Activated CD4-positive, alpha-beta T cell treated with anti-CD3 and anti-CD28 coated beads for 36 hours (primary cell): ENCODE measurements at places on chromosomes 1 and 21.

- H3K27ac ChIP-seq, result no peak overlapping the region
- no peak for DNase-seq
- H3K36me3 ChIP-seq, result no peaks in the 10 kb centered on the region
- no peaks in the 10 kb centered on the region for H3K4me1 ChIP-seq
Observed at GRCh38 chr21:29582855-29583254, 284.1 kb downstream of the BACH1 start.

- H3K27ac ChIP-seq, result no peak overlapping the region
- H3K4me3 ChIP-seq, result no peak overlapping the region
- H3K4me1 ChIP-seq, result peaks cover 11% of the 10 kb centered on the region
- DNase-seq, result no peak
- H3K36me3 ChIP-seq, result no peaks in the 10 kb centered on the region
Observed at GRCh38 chr1:51294566-51295184, 35.7 kb downstream of the TTC39A start.

- no peak overlapping the region for H3K4me3 ChIP-seq
- DNase-seq, result no peak
- no peaks in the 10 kb centered on the region for H3K27me3 ChIP-seq
Observed at GRCh38 chr1:10498231-10498630, 23.5 kb downstream of the PEX14 start.

- H3K36me3 ChIP-seq, result no peaks in the 10 kb centered on the region
- no peak overlapping the region for H3K27ac ChIP-seq
Observed at GRCh38 chr1:168607872-168608428, 31.5 kb downstream of the XCL1 start.

DNA sequence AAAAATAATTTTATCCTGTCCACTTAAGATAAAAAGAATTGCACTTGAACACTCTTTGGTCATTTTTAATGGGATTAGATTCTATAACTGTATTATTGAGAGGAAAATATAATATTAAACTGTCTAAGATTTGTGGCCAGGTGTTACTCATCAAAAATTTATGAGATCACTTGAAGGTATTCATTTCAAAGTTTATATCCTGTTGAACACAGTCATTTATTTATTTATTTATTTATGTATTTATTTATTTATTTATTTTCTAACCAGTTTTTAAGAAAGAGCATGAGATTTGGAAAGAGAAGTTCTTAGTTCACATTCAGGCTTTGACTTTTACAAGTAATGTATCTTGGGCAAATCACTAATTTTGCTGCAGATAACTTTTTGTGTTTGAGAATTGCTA is 692.7 kb downstream of the LTN1 start:
- no peak overlapping the region for H3K4me3 ChIP-seq
- H3K27me3 ChIP-seq, result peaks cover 3% of the 10 kb centered on the region
- DNase-seq, result no peak
- no peak overlapping the region for H3K27ac ChIP-seq
- no peaks in the 10 kb centered on the region for H3K36me3 ChIP-seq

- H3K4me3 ChIP-seq, result no peak overlapping the region
- DNase-seq, result no peak
- H3K27ac ChIP-seq, result no peak overlapping the region
- peaks cover 5% of the 10 kb centered on the region for H3K36me3 ChIP-seq
- peaks cover 13% of the 10 kb centered on the region for H3K4me1 ChIP-seq
Observed at GRCh38 chr21:17708522-17709265, 96.0 kb upstream of the BTG3 start.

DNA sequence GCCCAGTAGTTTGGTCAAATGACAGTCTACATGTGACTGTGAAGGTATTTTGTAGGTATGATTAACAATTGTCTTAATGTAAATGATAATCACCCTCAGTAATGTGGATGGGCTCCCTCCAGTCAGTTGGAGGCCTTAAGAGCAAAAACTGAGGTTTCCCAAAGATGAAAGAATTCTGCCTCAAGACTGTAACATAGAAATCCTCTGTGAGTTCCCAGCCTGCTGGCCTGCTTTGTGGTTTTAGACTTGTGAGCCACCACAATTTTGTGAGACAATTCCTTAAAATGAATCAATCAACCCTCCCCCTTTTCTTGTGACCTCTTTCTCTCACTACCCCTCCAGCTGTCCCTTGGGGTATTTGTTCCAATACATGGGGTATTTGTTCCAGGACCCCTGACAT is 226.4 kb upstream of the DPYD start:
- H3K4me1 ChIP-seq, result no peaks in the 10 kb centered on the region
- no peaks in the 10 kb centered on the region for H3K27me3 ChIP-seq
- H3K36me3 ChIP-seq, result no peaks in the 10 kb centered on the region
- no peak overlapping the region for H3K4me3 ChIP-seq
- H3K27ac ChIP-seq, result no peak overlapping the region

- H3K27me3 ChIP-seq, result peaks cover 6% of the 10 kb centered on the region
- no peak for DNase-seq
- no peak overlapping the region for H3K27ac ChIP-seq
- no peak overlapping the region for H3K4me3 ChIP-seq
Observed at GRCh38 chr1:4837752-4838151, 183.3 kb downstream of the AJAP1 start.

DNA sequence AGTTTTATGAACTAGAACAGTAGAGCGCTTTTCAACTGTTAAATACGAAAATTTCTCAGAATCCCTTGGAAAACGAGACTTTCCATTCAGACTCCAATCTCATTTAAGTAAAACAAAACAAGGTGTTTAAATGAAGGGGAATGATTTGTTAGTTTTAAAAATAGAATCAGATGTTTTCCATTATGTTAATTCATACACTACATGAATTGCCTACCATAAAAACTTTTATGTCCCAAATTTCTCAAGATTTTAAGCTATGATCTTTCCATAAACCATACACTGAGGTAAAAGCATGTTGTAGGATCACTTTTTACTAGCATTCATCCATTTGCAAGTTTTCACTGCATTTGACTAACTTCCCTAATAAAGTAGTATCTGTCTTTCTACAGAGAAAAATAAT is 180.3 kb upstream of the ZP4 start:
- no peaks in the 10 kb centered on the region for H3K27me3 ChIP-seq
- no peak overlapping the region for H3K4me3 ChIP-seq
- no peak overlapping the region for H3K27ac ChIP-seq
- no peaks in the 10 kb centered on the region for H3K36me3 ChIP-seq
- DNase-seq, result no peak

DNA sequence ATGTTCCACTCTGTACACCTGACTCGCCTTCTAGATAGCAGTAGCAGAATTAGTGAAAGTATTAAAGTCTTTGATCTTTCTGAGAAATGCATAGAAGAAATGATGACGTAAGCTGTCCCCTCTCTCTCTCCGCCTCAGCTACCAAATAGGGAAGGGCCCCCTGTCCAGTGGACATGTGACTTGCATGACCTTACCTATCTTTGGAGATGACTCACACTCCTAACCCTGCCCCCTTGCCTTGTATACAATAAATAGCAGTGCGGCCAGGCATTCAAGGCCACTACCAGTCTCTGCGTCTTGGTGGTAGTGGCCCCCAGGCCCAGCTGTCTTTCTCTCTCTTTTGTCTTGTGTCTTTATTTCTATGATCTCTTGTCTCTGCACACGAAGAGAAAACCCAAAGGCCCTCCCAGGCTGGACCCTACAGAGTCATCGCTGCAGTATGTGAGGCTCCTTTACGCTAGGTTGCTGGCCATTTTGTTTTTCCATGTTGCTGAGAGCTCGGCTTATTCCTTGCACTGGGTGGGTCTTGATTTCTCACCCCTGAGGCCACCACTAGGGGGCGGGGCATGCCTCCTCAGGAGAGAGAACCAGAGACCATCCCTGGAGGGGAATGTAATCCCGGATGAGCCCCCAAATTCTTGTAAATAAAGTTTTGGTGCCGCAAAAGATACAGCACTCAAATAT is 16.0 kb upstream of the ZBTB8B start:
- peaks cover 12% of the 10 kb centered on the region for H3K27me3 ChIP-seq
- DNase-seq, result peak; percentile 37
- H3K4me3 ChIP-seq, result no peak overlapping the region

GRCh38 chr1:28302247-28302646 is 26.6 kb upstream of the MED18 start:
- no peaks in the 10 kb centered on the region for H3K4me1 ChIP-seq
- H3K27ac ChIP-seq, result no peak overlapping the region
- no peaks in the 10 kb centered on the region for H3K36me3 ChIP-seq
- no peak overlapping the region for H3K4me3 ChIP-seq
- no peaks in the 10 kb centered on the region for H3K27me3 ChIP-seq
- DNase-seq, result no peak

DNA sequence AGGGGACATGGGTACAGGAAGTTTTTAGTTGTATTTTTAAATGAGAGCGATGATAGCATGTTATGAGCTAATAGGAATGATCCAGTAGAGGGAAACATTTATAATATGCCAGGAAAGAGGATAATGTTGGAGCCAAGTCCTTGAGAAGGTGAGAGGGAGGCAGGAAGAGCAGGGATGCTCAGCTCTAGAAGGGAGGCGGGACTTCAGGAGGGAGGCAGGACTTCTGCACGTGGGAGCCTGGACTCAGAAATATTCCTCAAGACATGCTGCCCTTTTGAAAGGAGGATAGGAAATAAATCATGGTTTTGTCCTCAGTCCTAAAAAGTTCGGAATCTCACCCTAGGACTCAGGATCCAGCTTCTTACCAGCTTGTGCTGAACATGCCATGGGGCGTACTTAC is 5.9 kb downstream of the ADARB1 start:
- peak overlapping the region; percentile 98 for H3K27ac ChIP-seq
- DNase-seq, result no peak
- H3K4me1 ChIP-seq, result peaks cover 99% of the 10 kb centered on the region
- H3K4me3 ChIP-seq, result peak overlapping the region; percentile 48

GRCh38 chr21:40057331-40057730 is 190.1 kb downstream of the PCP4 start:
- no peaks in the 10 kb centered on the region for H3K4me1 ChIP-seq
- H3K27me3 ChIP-seq, result peaks cover 4% of the 10 kb centered on the region
- no peak overlapping the region for H3K27ac ChIP-seq
- no peaks in the 10 kb centered on the region for H3K36me3 ChIP-seq
- H3K4me3 ChIP-seq, result no peak overlapping the region

GRCh38 chr1:5845376-5845775 is 146.8 kb downstream of the NPHP4 start:
- H3K27me3 ChIP-seq, result no peaks in the 10 kb centered on the region
- H3K4me1 ChIP-seq, result no peaks in the 10 kb centered on the region
- H3K27ac ChIP-seq, result no peak overlapping the region
- no peak for DNase-seq
- no peaks in the 10 kb centered on the region for H3K36me3 ChIP-seq
- no peak overlapping the region for H3K4me3 ChIP-seq

DNA sequence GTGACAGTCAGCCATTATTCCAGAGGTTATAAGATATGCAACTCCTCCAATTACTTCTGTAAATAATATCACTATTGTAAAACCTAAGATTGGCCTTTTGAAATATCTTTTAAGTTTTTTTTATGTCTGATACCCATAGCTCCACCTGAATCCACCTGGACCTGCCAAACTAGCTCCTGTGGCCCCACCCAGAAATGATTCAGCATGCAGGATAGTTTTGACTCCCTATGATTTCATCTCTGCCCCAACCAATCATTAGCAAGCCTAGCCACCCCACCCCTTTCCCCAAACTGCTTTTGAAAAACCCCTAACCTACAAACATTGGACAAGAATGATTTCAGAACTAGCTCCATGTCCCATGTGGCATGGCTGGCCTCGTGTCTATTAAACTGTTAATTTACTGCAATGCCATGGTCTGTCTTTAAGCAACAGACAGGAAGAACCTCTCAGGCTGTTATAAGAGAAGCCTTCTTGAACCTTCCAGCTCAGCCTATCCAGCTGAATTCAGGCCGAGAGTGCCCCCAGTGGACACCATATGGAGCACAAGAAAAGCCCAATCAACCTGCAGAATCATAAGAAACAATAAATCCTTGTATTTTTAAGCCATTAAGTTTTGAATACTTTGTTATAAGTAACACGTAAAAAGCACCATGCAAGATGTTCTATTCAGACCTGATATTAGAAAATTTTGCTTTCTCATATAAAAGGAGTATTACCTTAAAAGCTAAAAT is 263.0 kb upstream of the ZRANB2 start:
- H3K36me3 ChIP-seq, result no peaks in the 10 kb centered on the region
- H3K4me1 ChIP-seq, result no peaks in the 10 kb centered on the region
- DNase-seq, result no peak
- no peak overlapping the region for H3K4me3 ChIP-seq
- H3K27ac ChIP-seq, result no peak overlapping the region

DNA sequence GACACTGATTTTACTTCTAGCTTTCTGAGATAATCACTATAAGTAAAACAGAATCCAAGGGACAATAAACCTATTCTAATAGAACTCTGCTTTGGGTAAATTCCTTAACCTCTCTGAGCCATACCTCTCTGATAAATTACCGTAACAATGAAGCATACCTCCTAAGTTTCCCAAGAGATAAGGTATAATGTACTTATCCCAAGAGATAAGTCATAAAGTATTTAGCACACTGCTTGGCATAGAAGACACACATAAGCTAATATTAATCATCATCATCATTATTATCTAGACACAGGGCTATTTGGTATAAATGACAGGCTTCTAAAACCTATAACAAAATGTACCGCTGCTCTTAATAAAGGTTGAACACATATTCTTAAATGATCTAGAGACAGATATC is 16.2 kb downstream of the SSX2IP start:
- no peak for DNase-seq
- no peaks in the 10 kb centered on the region for H3K27me3 ChIP-seq
- peaks cover 5% of the 10 kb centered on the region for H3K36me3 ChIP-seq
- peaks cover 11% of the 10 kb centered on the region for H3K4me1 ChIP-seq
- no peak overlapping the region for H3K27ac ChIP-seq
- no peak overlapping the region for H3K4me3 ChIP-seq

DNA sequence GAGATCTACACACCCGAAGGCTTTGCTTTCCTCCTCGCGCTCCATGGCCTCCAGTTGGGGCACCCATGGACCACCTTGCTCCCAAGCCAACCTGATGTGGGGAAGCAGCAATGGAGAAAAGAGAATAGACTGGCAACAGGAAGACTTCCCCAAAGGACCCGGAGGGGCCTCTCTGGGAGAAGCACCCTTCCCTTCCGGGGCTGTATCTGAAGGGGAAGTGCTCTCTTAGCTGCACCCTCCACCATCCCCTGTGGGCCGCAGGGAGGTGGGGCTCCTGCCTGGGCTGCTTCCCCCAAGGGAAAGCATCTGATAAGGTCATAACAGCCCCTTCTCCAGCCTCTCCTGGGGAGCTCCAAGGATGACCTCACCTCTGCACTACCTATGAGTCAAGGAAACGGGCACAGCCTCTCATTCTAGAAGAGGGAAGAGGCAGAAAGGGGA is 100.2 kb downstream of the RIPK4 start:
- peaks cover 3% of the 10 kb centered on the region for H3K27me3 ChIP-seq
- H3K36me3 ChIP-seq, result no peaks in the 10 kb centered on the region
- no peak overlapping the region for H3K4me3 ChIP-seq
- DNase-seq, result no peak
- no peak overlapping the region for H3K27ac ChIP-seq
- peaks cover 3% of the 10 kb centered on the region for H3K4me1 ChIP-seq

- no peaks in the 10 kb centered on the region for H3K27me3 ChIP-seq
- no peaks in the 10 kb centered on the region for H3K4me1 ChIP-seq
- no peak for DNase-seq
- no peak overlapping the region for H3K27ac ChIP-seq
- H3K36me3 ChIP-seq, result peaks cover 23% of the 10 kb centered on the region
Observed at GRCh38 chr1:19750101-19750881, 49.4 kb downstream of the TMCO4 start.

- H3K4me3 ChIP-seq, result no peak overlapping the region
- DNase-seq, result no peak
- H3K36me3 ChIP-seq, result no peaks in the 10 kb centered on the region
- no peak overlapping the region for H3K27ac ChIP-seq
- no peaks in the 10 kb centered on the region for H3K27me3 ChIP-seq
- H3K4me1 ChIP-seq, result peaks cover 20% of the 10 kb centered on the region
Observed at GRCh38 chr1:51684776-51685175, 67.9 kb downstream of the OSBPL9 start.

- H3K27ac ChIP-seq, result no peak overlapping the region
- no peak for DNase-seq
- H3K4me1 ChIP-seq, result no peaks in the 10 kb centered on the region
- no peaks in the 10 kb centered on the region for H3K27me3 ChIP-seq
Observed at GRCh38 chr1:47780469-47780995, 216.7 kb downstream of the TRABD2B start.
